ENCODE measurements at places on chromosomes 3 and 15. TPM values are rescaled to one million over a fixed set of nuclear protein-coding genes. Genes with fewer than 3 reads are reported as not detected.

- no peak for DNase-seq
- no peak overlapping the region for H3K27ac ChIP-seq
- H3K4me1 ChIP-seq: no peaks in the 10 kb centered on the region
- H3K36me3 ChIP-seq: no peaks in the 10 kb centered on the region
- no peak overlapping the region for H3K4me3 ChIP-seq
Observed at GRCh38 chr3:156620901-156621300, 53.5 kb upstream of the TIPARP start.

PRSS50 gene
- total RNA-seq: 0.11 TPM

- no peaks in the 10 kb centered on the region for H3K4me1 ChIP-seq
- H3K27ac ChIP-seq: no peak overlapping the region
- DNase-seq: no peak
- H3K27me3 ChIP-seq: no peaks in the 10 kb centered on the region
Observed at GRCh38 chr15:51132384-51133139, 37.9 kb upstream of the TNFAIP8L3 start.

DNA sequence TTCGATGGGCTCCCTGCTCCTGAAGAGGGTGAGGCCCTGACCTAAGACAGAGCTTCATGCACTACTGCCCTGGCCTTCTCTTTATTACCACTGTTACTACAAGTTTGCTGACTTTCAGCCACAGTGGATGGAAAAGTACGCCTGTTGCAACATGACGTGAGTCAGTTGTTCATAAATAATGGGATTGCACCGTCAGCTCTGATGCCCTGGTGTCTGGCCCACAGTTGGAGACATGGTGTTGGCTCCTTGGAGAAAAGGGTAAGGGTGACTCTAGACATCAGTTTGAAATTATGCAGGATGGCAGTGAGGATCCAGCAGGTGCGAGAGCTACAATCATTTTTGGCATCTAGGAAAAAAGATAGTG, 5.5 kb downstream of the PAQR5 start:
- no peak overlapping the region for H3K27ac ChIP-seq
- no peaks in the 10 kb centered on the region for H3K4me1 ChIP-seq
- H3K4me3 ChIP-seq: no peak overlapping the region
- no peak for DNase-seq

SYNPR gene
- total RNA-seq: not detected

DNA sequence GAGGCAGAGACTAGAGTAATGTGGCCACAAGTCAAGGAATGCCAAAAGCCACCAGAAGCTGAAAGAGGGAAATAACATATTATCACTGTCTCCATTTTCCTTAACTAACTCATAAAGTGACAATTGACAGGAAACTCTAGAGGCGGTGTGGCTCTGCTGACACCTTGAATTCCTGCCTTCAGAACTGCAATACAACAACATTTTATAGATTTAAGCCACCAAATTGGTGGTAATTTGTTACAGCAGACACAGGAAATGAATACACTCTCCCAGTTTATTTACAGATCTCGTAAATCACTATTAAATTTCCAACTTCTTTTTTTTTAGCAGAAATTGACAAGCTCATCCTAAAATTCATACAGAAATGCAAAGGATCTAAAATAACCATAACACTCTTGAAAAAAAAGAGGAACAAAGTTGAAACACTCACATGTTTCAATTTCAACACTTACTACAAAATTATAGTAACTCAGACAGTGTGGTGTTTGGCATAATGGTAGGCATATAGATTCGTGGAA, 449.9 kb downstream of the OTOL1 start:
- H3K27ac ChIP-seq: no peak overlapping the region
- no peak overlapping the region for H3K4me3 ChIP-seq
- DNase-seq: no peak
- H3K4me1 ChIP-seq: no peaks in the 10 kb centered on the region
- H3K36me3 ChIP-seq: no peaks in the 10 kb centered on the region
- H3K27me3 ChIP-seq: no peaks in the 10 kb centered on the region

DUOXA1 gene
- total RNA-seq: 0.49 TPM

GRCh38 chr15:39365161-39365560, 215.7 kb upstream of the THBS1 start:
- H3K27ac ChIP-seq: no peak overlapping the region
- no peaks in the 10 kb centered on the region for H3K27me3 ChIP-seq
- no peak overlapping the region for H3K4me3 ChIP-seq
- no peaks in the 10 kb centered on the region for H3K36me3 ChIP-seq
- no peaks in the 10 kb centered on the region for H3K4me1 ChIP-seq

GRCh38 chr3:58329922-58330413, 2.7 kb upstream of the PXK start:
- no peaks in the 10 kb centered on the region for H3K27me3 ChIP-seq
- no peak overlapping the region for H3K27ac ChIP-seq
- no peak overlapping the region for H3K4me3 ChIP-seq
- peaks cover 4% of the 10 kb centered on the region for H3K36me3 ChIP-seq

GRCh38 chr3:128998561-128998960, 2.5 kb upstream of the EFCC1 start:
- no peaks in the 10 kb centered on the region for H3K36me3 ChIP-seq
- H3K27me3 ChIP-seq: peaks cover 8% of the 10 kb centered on the region
- H3K27ac ChIP-seq: no peak overlapping the region
- H3K4me1 ChIP-seq: peaks cover 50% of the 10 kb centered on the region
- DNase-seq: no peak

GRCh38 chr3:113600418-113601182, 68.2 kb downstream of the SIDT1 start:
- no peak overlapping the region for H3K27ac ChIP-seq
- H3K4me1 ChIP-seq: no peaks in the 10 kb centered on the region
- no peak for DNase-seq
- no peaks in the 10 kb centered on the region for H3K27me3 ChIP-seq
- H3K4me3 ChIP-seq: no peak overlapping the region
- H3K36me3 ChIP-seq: peaks cover 38% of the 10 kb centered on the region

SAXO2 gene
- total RNA-seq: 1.6 TPM

ENTPD3 gene
- not detected for total RNA-seq

CHRNA7 gene
- 1.3 TPM for total RNA-seq

GOLGA8H gene
- total RNA-seq: not detected

DNA sequence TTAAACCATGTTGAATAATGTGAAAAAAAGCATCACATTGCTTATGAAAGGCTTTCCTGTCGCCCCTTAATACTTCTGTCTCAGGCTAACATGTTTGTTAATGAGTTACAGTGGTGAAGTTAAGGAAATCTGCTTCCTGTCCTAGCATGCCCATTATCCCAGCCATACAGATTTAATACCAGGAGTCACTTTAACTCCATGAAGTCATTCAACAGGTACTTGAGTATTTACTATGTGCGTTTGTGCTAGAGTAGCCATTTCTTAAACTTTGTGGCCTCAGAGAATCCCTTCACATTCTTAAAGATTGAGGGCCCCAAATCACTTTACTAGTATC, 10.1 kb upstream of the SETD5 start:
- H3K27me3 ChIP-seq: no peaks in the 10 kb centered on the region
- no peak for DNase-seq
- peaks cover 17% of the 10 kb centered on the region for H3K4me1 ChIP-seq
- no peak overlapping the region for H3K4me3 ChIP-seq
- peaks cover 33% of the 10 kb centered on the region for H3K36me3 ChIP-seq

PP2D1 gene
- total RNA-seq: not detected

GRCh38 chr15:76310475-76311099, 682 bp downstream of the ETFA start:
- peaks cover 12% of the 10 kb centered on the region for H3K4me1 ChIP-seq
- peak overlapping the region; percentile 72 for H3K27ac ChIP-seq
- H3K36me3 ChIP-seq: peaks cover 5% of the 10 kb centered on the region
- DNase-seq: peak; percentile 19

SNURF gene
- total RNA-seq: 38.9 TPM

DNA sequence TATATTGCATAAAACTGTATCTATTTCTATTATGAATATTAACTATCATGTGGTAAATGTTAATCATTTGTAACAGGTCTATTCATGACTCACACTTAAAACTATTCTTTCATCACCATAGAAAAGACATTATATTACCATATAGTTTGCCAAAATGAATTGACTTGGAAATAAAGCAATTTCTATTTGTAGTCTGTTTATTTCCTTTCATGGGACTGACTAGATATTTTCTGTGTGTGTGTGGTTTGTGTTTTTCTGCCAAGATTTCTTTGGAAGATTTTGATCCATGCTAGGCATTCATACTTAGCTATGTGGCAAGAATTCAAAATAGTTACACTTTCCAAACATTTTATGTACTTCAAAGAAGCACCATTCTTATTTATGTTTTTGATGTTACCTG, 522.5 kb upstream of the AGTR1 start:
- H3K4me3 ChIP-seq: no peak overlapping the region
- no peaks in the 10 kb centered on the region for H3K36me3 ChIP-seq
- no peaks in the 10 kb centered on the region for H3K4me1 ChIP-seq
- no peaks in the 10 kb centered on the region for H3K27me3 ChIP-seq
- no peak for DNase-seq

DNA sequence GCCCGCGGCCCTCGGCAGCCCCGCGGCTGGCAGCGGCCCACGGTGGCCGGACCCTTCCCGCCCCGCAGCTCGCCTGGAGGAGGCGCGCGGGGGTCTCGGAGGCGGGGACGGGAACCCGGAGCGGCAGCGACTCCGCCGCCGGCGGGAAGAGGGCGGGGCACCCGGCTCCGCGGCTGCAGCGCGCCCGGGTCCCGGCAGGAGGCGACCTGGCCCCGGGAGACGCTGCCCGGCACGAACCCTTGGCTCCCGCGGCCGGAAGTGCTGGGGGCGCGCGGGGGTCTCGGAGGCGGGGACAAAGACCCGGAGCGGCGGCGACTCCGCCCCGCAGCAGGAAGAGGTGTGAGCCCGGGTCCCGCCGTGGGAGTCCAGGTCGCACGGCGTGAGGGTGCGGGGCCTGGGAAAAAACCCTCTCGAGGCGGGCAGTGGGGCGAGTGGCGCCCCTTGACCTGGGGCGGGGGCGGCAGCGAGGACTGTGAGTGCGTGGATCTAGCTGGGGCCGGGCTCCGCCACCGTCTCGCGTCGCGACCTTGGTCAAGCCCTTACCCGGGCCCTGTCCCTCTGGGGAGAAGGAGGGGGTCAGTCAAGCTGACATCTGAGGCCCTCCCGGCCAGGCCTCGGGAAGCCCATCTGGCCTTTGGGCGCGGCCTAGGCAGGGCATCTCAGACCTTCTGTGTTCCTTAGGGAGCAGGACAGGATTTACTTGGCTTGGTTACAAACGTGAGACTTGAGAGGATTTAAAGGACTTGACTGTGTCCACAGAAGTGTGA, at the start of gene CIB2:
CIB2 (minus strand) TSS at position 151 of the 767 bp plus-strand sequence. CDS start 230 bp downstream, outside the sequence.
- H3K36me3 ChIP-seq: no peaks in the 10 kb centered on the region
- H3K4me3 ChIP-seq: peak within 1 kb of the TSS; percentile 74
- H3K4me1 ChIP-seq: peaks cover 11% of the 10 kb centered on the region
- H3K27me3 ChIP-seq: no peaks in the 10 kb centered on the region

GRCh38 chr15:74873756-74874424, 725 bp upstream of the SCAMP2 start:
- DNase-seq: peak; percentile 31
- H3K36me3 ChIP-seq: peaks cover 7% of the 10 kb centered on the region
- peaks cover 32% of the 10 kb centered on the region for H3K4me1 ChIP-seq

- H3K27ac ChIP-seq: no peak overlapping the region
- no peaks in the 10 kb centered on the region for H3K27me3 ChIP-seq
- DNase-seq: no peak
- no peak overlapping the region for H3K4me3 ChIP-seq
- H3K36me3 ChIP-seq: no peaks in the 10 kb centered on the region
Observed at GRCh38 chr15:91887921-91888373, 34.4 kb downstream of the SLCO3A1 start.

DNA sequence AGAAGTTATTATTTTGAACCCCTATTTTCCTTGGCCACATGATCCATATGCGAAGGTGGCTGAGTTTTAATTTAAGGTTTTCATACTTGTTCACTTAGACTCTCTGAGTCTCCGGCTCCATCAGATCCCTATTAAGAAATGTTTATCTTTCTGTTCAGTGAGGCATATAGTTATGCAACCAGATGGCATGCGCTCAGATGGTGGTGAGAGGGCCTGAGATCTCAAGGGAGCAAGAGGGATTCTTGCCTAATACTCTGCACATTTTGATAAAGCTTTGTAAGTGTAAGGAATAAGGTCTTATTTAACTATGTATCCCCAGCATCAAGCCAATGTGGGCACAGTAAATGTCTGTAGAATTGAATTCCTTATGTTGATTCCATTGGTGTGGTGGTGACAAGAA, 78.9 kb upstream of the DPH6 start:
- no peak for DNase-seq
- H3K4me3 ChIP-seq: no peak overlapping the region
- H3K27me3 ChIP-seq: no peaks in the 10 kb centered on the region
- no peaks in the 10 kb centered on the region for H3K4me1 ChIP-seq
- H3K27ac ChIP-seq: no peak overlapping the region

MRAS gene
- 4.9 TPM for total RNA-seq

- no peaks in the 10 kb centered on the region for H3K4me1 ChIP-seq
- H3K27ac ChIP-seq: no peak overlapping the region
- H3K27me3 ChIP-seq: no peaks in the 10 kb centered on the region
- no peak overlapping the region for H3K4me3 ChIP-seq
Observed at GRCh38 chr3:110589341-110589740, 482.3 kb upstream of the NECTIN3 start.

- no peaks in the 10 kb centered on the region for H3K27me3 ChIP-seq
- no peak overlapping the region for H3K27ac ChIP-seq
- H3K36me3 ChIP-seq: no peaks in the 10 kb centered on the region
- peak; percentile 59 for DNase-seq
- H3K4me1 ChIP-seq: peaks cover 19% of the 10 kb centered on the region
- H3K4me3 ChIP-seq: peak overlapping the region; percentile 7
Observed at GRCh38 chr15:38254051-38254883, 1.6 kb downstream of the SPRED1 start.

DNA sequence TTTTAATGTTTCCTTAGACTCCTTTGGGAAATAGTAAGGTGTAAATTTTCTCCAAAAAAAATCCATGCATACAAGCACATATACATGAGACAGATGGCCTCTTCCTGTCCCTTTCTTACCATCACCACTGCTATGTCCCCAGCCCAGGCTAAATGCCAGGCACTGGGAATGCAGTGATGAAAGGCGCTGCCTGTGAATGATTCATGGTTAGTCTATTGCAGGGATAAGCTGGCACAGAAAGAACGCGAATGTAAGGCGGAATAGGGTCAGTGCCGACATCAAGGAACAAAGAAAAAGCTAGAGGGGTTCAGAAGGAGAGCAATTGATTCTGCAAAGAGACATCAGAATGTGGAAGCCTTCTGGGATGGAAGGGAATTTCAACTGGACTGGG, 36.2 kb upstream of the CFAP161 start:
- no peak overlapping the region for H3K27ac ChIP-seq
- DNase-seq: no peak
- peaks cover 4% of the 10 kb centered on the region for H3K27me3 ChIP-seq
- H3K36me3 ChIP-seq: no peaks in the 10 kb centered on the region
- H3K4me1 ChIP-seq: peaks cover 10% of the 10 kb centered on the region
- no peak overlapping the region for H3K4me3 ChIP-seq

UTS2B gene
- total RNA-seq: not detected

SMCO1 gene
- not detected for total RNA-seq
